ENCODE measurements at places on chromosomes 16 and 17.

DNA sequence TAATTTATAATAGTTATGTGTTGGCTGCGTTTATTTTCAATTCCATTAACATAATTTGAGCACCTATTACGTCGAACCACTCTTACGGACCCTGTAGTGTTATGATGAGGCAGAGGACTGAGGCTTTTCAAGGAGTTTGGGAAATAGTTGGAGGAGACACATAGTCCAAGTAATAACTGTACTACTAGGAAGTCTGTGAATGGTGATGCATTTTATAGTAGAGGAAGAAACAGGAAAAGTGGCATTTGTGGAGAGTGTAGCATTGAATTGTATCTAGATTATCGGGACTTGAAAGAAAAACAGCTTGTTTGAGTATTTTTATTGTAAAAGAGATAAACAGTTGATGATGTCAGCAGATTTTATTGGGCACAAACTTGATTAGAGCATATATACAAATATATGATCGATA is 1.7 kb downstream of the NFATC3 start:
- DNase-seq = no peak

GRCh38 chr17:17739388-17740066 is 58.3 kb downstream of the RAI1 start:
- DNase-seq = no peak

GRCh38 chr17:75105126-75106080 is 4.4 kb upstream of the ARMC7 start:
- no peak for DNase-seq

GRCh38 chr17:927611-928461 is 51.7 kb downstream of the NXN start:
- DNase-seq = no peak

- no peak for DNase-seq
These were observed 34.2 kb upstream of the IRX3 start for GRCh38 chr16:54320697-54321340.

- no peak for DNase-seq
These were observed 68.3 kb downstream of the C17orf67 start for GRCh38 chr17:56765449-56765848.

DNA sequence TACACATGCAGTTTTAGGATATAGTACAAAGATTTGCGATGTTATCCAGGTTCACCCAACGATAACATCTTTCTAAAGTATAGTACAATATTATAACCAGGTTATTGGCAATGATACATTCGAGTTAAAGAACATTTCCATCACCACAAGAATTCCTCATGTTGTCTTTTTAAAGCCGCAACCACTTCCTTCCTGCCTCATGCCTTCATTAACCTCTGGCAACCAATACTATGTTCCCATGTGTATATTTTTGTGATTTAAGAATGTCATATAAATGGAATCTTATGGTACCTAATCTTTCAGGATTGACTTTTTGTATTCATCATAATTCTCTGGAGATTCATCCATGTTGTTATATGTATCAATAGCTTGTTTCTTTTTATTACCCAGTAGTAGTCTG is 1183.2 kb downstream of the CDH11 start:
- no peak for DNase-seq

- no peak for DNase-seq
These were observed 31.7 kb downstream of the TBC1D16 start for GRCh38 chr17:80003969-80004368.

- DNase-seq = no peak
These were observed 27.5 kb downstream of the NSMCE1 start for GRCh38 chr16:27240948-27241531.

DNA sequence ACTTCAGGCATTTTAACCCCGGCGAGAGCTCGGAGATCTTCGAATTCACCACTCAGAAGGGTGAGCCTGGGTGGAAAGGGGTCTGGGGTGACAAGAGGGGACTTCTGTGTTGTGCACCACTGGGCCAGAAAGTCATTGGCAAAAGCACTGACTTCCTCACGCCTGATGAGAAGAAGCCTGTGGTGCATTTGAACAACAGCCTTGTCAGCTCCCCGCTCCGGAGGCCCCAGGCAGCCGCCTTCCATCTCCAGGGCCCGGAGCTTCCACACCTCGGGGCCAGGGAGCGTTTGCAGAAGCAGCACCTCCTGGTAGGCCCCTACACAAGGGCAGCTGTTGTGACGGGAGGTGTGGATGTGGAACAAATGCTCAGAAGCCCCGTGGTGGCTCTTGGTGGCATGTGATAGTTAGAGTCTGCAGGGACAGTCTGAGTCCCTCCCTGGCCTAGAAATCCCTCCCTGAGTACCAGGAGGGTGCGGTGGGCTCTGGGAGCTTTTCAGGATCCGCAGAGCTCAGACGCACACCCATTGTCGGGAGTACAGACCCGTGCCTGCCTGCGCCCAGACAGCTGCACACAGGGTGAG is 9.7 kb downstream of the CACNG1 start:
- no peak for DNase-seq

DNA sequence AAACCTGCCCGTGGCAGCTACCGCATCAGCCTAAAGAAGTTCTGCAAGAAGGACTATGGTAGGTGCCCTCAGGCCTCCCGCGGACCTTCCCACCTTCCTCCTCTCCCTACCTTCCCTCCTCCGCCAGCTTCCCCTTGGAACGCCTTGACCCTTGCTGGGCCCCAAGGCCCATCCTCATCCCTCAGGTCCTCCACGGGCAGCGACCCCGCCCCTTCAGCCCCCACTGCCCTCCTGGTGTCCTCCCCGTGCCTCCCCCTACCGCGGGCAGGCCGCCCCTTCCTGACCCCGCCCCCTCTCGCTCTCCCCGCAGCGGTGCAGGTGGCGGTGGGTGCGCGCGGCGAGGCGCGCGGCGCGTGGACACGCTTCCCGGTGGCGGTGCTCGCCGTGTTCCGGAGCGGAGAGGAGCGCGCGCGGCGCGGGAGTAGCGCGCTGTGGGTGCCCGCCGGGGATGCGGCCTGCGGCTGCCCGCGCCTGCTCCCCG is 1.4 kb upstream of the TBC1D24 start:
- no peak for DNase-seq

GRCh38 chr16:58506241-58507194 is 6.6 kb downstream of the NDRG4 start:
- DNase-seq = no peak

DNA sequence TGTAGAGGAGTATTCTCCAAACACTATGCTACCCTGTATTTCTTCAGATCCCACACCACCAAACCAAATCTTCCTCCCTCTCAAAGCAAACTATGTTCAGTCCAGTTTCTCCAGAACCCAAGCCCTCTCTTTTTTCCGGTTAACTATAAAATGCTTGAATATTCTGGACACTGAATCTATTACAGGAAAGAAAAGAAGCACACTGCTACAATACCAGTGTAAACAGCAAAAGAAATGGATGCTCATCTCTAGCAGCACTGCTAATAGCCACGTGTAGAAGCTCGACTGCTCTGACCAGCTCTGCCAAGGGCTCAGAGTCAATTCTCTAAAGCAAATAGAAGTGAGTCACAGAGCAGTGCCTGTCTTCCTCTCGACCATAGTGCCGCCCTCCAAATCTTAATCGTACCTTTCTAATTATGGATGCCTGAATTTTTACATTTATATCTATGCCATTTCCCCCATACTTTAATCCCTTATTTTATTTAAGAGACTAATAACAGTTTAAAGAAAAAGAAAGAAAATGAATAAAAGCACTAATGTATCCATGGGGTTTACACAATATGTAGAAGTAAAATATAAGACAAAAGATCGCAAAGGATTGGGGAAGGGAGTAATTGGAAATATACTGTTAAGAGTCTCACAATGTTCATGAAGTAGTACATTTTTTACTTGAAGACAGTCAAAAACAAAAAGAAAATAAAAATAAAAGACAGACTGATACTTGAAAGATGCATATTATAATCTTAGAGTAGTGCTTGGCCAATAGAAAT is 154.5 kb downstream of the PARN start:
- no peak for DNase-seq

DNA sequence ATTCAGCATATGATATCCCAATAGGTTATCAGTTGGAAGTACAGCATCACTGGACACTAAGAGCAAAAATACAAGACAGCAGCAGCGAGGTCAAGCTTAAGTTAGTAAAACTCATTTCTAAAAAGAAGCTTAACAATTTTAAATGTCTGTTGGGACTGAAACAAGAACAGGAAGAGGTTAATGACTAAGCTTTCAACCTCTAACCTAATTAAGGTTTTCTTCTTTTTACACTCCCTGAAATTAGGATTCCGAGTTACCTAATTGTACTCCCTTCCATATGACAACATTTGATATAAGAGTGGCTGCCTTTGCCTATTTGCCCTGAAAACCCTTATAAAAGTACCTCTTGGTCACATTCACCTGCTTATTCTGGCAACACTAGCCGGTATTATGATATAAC is 34.3 kb downstream of the CPSF4L start:
- no peak for DNase-seq

- no peak for DNase-seq
These were observed 17.7 kb downstream of the SLC38A10 start for GRCh38 chr17:81277421-81277820.

GRCh38 chr16:85297881-85298280 is 185.6 kb upstream of the CIBAR2 start:
- DNase-seq = no peak
